PC-9 (cell line): ENCODE measurements at places on chromosomes 5 and 9. TPM values are rescaled to one million over a fixed set of nuclear protein-coding genes. Genes with fewer than 3 reads are reported as not detected.

DNA sequence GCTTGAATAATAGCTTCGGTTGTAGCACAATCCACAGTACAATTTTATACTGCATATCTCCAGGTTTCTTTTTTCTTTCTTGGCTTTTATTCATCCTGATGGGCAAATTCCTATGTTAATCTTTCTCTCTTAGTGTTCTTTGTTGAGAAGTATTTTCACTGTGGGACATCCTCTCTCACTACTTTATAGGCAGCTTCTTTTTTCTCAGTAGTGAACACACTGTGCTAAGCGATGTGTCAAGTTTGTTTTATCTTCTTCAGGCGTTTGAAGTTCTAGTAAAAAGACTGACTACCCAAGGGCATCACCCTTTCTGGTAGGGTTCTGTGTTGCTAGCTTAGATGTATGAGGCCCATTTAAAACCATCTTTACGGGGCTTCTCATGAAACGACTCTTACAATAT lies 182.1 kb downstream of the FAM170A start:
- H3K27me3 ChIP-seq = no peaks in the 10 kb centered on the region
- no peaks in the 10 kb centered on the region for H3K4me1 ChIP-seq
- H3K4me3 ChIP-seq = no peak overlapping the region
- DNase-seq = no peak

GRCh38 chr9:23823986-23824829 lies 1.8 kb downstream of the ELAVL2 start:
- H3K4me1 ChIP-seq = no peaks in the 10 kb centered on the region
- H3K27me3 ChIP-seq = no peaks in the 10 kb centered on the region
- no peaks in the 10 kb centered on the region for H3K36me3 ChIP-seq
- DNase-seq = no peak
- no peak overlapping the region for H3K4me3 ChIP-seq

Gene SLC36A2
- total RNA-seq = not detected in 2 replicates

GRCh38 chr9:106701611-106702010 lies 161.4 kb upstream of the ZNF462 start:
- DNase-seq = no peak
- no peaks in the 10 kb centered on the region for H3K36me3 ChIP-seq
- no peaks in the 10 kb centered on the region for H3K4me1 ChIP-seq
- no peaks in the 10 kb centered on the region for H3K27me3 ChIP-seq
- no peak overlapping the region for H3K4me3 ChIP-seq

DNA sequence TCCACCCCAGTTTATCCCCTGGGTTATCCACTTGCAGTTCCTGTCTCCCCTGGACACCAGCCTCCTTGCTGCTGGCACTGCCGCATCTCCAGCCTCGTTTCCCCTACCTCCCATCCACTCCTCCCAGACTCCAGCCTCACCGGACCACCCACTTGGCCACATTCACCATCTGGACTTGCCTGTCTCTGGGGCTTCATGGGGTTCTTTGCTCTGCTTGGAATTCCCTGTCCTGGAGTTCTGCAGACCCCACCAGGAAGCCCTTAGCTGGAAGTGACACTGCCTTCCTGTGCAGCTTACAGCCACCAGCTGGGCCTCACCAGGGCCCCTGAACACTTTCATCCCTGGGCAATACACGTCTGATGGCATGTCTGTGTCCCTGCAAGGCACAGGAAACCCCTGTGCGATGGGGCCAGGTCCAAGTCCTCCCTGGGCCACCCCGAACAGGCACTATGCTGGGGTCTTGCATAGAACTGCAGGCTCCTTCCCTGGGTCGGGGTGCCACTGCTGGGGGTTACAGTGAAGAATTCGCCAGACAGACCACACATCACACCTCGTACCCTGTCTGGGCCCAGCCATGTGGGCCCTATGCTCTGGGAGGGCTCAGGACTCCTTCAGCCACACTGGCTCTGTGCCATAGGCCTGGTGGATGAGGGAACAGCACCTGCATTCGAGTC lies 3.0 kb downstream of the FLT4 start:
- H3K4me3 ChIP-seq = no peak overlapping the region
- no peaks in the 10 kb centered on the region for H3K36me3 ChIP-seq
- no peak overlapping the region for H3K27ac ChIP-seq
- H3K27me3 ChIP-seq = peaks cover 82% of the 10 kb centered on the region
- no peak for DNase-seq
- no peaks in the 10 kb centered on the region for H3K4me1 ChIP-seq

Gene FANCC
- total RNA-seq = 31.5 and 44.7 TPM in 2 replicates

GRCh38 chr5:137206030-137206715 lies 293.0 kb downstream of the SPOCK1 start:
- no peaks in the 10 kb centered on the region for H3K36me3 ChIP-seq
- no peak overlapping the region for H3K27ac ChIP-seq
- H3K4me3 ChIP-seq = no peak overlapping the region
- DNase-seq = no peak

Gene IL33
- total RNA-seq = not detected in 2 replicates

Gene SPINK4
- total RNA-seq = not detected in 2 replicates

Gene PCDHA7
- not detected in 2 replicates for total RNA-seq

GRCh38 chr5:57504357-57504756 lies 21.7 kb upstream of the ACTBL2 start:
- no peak overlapping the region for H3K27ac ChIP-seq
- no peaks in the 10 kb centered on the region for H3K27me3 ChIP-seq
- H3K4me3 ChIP-seq = no peak overlapping the region

DNA sequence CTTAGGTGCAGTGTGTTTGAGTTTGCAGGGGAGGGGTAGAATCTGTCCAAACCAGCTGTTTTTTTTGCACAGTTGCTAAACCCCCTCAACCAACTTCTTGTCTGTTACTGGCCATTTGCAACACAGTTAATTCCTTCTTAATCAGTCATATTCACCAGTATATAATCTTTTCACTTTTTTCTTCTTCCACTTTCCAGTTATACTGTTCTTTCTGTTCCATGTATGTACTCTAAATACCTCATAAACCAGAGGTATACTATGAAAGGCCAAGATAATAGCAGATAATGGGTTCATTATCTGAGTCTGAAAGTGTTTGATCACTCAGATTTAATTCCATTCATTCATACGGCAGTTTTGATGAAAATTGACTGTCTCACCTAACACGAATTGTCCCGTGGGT lies 11.1 kb downstream of the SMAD5 start:
- no peaks in the 10 kb centered on the region for H3K27me3 ChIP-seq
- no peak overlapping the region for H3K27ac ChIP-seq
- 0 out of 2 replicates have a peak, but pooled peaks cover 4% of the 10 kb centered on the region for H3K36me3 ChIP-seq
- no peak for DNase-seq

Gene PCDHA1
- not detected in 2 replicates for total RNA-seq
